NCI-H69 (cell line): ENCODE measurements at places on chromosomes 13 and 19.
A peak's percentile ranks its signal among the peaks of the same experiment; 100 is the strongest.

DNA sequence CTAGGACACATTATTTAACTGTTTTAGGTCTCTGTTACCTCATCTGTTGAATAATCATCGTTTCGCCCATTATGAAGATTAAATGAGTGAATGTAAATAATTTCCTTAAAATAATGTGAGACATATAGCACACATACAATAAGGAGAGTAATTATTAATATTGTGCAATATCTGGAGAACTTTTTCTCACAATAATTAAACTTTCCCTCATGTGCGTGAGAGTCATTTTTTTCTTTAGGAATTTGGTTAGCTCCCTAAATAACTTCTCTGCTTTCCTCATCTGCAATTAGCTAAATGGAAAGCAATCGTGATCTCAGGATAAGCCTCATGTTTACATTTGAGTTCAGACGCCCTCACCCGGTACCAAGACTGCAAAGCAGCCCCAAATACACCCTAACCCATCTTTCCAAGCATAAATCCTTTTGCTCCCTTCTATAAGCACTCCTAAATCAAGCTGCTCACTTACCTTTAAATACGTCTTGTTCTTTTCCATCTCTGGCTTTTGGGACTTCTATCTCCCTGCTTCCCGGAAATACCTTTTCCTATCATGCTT lies 78.8 kb downstream of the MZT1 start:
- DNase-seq, result peak; percentile 9

DNA sequence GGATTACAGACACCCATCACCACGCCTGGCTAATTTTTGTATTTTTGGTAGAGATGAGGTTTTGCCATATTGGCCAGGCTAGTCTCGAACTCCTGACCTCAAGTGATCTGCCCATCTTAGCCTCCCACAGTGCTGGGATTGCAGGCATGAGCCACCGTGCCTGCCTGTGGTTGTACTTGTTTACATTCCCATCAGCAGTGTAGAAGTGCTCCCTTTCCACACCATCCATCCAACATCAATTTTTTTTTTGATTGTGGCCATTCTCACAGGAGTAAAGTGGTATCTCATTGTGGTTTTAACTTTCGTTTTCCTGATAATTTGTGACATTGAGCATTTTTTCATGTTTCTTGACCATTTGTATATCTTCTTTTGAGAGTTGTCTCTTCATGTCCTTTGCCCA lies 1019.4 kb upstream of the SLC10A2 start:
- no peak for DNase-seq

DNA sequence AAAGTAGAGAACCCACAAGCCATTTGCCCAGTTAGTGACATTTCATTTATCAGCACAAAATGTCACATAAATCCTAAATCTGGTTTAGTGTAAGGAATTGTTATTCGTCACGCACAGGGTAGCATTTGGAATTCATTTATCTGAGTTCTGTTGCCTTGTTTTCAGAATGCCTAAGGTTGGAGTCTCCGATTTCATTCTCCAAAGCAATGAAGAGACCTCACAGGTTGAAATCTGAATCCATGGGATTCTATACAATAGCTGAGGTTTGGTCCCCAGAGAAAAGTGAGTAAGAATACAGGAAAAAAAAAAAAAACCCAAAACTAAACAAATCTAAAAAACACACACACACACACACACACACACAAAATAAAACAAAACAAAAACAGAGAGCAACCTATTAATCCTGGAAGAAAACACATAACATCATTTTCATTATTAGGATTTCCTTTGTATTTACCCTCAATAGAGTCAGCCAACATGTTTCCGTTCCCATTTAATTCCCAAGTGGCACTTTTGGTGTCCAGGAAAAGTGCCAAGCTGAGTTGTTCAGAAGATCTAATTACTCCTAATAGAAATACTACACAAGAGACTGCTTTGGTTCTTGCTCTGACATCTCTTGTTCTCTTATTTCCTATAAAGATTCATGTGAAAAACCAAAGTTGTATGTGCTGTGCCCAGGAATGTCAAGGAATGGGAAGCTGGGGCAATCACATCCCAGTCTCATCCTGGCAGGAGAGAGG lies 36.2 kb upstream of the LRCH1 start:
- DNase-seq, result peak; percentile 54

DNA sequence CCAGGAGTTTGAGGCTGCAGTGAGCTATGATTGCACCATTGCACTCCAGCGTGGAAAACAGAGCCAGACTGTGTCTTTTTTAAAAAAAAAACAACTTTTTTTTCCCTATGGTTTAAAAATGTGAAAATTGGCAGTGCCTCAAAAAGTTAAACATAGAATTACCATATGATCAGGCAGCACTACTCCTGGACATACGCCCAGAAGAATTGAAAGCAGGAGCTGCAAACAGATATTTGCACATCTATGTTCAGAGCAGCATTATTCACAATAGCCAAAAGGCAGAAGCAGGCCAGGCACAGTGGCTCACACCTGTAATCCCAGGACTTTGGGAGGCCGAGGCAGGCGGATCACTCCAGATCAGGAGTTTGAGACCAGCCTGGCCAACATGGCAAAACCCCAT lies 3.8 kb upstream of the RETN start:
- no peak for DNase-seq

DNA sequence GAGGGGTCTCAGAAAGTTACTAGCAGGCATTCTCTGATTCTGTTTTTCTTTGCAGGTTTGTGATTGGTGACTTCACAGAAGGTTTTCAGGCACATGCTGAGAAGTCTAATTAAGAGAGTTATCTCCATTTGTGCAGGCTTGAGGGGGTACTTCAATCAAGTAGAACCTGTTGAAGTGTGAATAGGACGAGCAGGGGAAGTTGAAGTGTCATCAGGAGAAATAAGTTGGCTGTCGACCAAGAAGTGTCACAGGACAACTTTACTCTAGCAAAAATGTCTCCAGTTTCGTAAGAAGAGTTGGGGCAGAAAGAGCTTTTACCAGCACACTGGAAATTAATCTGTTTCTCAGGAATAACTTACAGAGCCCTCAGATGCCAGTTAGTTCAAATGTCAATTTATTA lies 576.5 kb upstream of the SLITRK5 start:
- no peak for DNase-seq

GRCh38 chr19:19531951-19532805 lies 3.5 kb downstream of the YJEFN3 start:
- DNase-seq, result peak; percentile 85

GRCh38 chr13:66888698-66889097 lies 341.4 kb downstream of the PCDH9 start:
- DNase-seq, result no peak

DNA sequence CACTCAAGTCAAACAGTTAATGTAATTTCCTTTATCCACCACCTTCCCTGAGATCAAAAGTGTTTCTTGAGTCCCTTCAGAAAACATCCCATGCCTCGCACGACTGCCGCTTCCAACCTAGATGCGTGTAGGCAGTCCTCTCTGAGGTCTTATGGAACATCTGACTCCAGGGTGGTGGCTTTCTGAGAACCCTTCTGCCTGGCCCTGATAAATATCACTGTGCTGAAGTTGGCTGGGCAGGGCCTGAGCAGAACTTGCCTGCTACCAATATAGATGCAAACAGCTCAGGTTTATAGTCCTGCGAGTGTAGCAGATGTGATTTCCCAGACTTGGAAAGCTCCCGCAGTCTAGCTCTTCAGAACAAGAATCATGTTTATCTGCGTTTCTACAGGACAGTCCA lies 61.1 kb upstream of the GPR12 start:
- DNase-seq, result no peak

DNA sequence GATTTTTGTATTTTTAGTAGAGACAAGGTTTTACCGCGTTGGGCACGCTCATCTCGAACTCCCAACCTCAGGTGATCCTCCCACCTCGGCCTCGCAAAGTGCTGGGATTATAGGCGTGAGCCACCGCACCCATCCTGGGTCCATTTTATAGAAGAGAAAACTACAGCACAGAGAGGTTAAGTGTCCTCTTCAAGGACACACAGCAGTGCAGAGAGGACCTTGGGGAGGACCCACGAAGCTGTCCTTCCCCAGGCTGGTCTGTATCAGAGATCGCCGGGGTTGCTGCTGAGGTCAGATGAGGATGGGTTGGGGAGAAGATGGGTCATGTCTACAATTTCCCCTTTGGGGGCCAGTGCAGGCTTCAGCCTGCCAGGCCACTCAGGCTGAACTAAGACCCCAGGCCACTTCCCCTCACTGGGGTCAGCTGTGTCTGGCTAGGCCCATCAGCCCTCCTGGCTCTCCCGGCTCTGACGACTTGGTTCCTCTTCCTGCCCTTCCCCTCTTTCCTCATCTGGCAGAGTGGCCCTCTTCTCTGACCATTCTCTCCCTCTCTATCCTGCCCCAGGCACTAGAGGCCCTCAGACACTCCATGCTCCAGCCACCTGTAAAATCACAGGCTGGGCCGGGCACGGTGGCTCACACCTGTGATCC lies 9.6 kb downstream of the MYO1F start:
- DNase-seq, result no peak

DNA sequence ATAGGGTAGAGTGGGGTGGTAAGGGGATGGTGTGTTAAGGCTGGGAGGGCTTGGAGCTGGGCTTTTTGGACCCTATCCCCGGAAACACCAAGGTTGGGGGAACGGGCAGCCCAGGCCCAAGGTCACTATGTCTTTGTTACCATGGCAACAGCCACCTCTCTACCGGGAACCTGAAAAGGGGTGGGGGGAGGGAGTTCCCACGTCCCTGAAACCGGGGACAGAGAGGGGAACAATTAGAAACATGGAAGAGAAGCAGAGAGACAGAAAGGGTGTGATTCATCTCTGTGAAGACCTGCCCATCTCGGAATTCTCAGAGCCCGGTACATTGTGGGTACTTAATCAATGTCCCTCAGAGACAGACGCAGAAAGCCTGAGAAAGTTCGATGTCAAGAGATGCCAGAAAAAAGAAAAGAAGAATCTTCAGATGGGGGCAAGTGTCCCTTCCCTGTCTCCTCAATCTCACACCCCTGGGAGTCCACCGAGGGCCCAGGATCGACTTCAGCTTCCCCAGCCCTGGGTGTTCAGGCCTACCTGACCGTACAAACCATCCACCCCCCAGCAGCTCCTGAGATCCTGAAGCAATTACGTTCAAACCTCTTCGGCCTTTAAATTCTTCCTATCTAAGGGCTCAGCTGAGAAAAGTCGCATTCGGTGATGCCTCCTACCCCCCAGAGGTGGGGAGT lies 6.8 kb upstream of the LRFN1 start:
- DNase-seq, result no peak

DNA sequence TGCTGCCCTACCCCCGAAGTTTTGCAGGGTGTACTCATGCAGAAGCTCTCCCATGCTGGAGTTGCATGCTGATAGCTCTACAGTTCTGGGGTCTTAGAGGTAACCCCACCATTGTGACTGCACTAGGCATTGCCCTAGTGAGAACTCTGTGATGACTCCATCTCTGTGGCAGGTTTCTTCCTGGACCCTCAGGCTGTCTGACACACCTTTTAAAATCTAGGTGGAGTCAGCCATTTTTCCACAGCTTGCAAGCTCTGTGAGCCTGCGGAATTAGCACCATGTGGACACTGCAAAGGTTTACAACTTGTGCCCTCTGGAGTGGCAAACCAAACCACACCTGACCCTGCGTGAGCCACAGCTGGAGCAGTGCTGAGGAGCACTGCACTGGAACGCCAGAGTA lies 636.2 kb upstream of the SPRY2 start:
- no peak for DNase-seq

DNA sequence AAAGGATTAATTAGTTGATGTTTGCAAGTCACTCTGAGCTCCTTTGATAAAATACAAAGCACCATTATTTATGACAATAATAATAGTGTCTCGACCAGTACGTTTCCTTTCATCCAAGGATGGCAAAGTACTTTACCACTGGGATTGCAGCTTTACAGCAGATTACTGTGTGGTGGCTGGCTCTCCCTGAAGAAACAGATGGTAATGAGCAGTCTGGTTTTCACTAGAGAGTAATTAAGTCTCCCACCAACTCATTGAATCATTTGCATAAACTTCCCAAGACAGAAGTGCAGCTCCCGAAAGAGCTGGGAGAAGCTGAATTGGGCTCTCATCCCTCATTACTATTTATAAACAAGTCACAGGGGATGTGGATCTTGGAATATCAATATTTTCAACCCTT lies 48.7 kb downstream of the KLF5 start:
- peak; percentile 81 for DNase-seq

GRCh38 chr19:45954156-45954555 lies 19.5 kb downstream of the NOVA2 start:
- peak; percentile 31 for DNase-seq

DNA sequence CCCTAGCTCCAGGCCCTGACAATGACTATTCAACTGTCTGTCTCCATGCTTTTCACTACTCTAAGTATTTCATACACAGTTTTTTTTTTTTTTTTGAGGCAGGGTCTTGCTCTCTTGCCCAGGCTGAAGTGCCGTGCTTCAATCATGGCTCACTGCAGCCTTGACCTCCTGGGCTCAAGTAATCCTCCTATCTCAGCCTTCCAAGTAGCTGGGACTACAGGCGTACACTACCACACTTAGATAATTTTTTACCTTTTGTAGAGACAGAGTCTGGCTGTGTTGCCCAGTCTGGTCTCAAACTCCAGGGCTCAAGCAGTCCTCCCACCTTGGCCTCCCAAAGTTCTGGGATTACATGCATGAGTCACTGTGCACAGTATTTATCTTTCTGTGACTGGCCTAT lies 815.4 kb downstream of the DACH1 start:
- DNase-seq, result no peak

GRCh38 chr19:19434483-19435045 lies 29.1 kb downstream of the GATAD2A start:
- DNase-seq, result no peak

DNA sequence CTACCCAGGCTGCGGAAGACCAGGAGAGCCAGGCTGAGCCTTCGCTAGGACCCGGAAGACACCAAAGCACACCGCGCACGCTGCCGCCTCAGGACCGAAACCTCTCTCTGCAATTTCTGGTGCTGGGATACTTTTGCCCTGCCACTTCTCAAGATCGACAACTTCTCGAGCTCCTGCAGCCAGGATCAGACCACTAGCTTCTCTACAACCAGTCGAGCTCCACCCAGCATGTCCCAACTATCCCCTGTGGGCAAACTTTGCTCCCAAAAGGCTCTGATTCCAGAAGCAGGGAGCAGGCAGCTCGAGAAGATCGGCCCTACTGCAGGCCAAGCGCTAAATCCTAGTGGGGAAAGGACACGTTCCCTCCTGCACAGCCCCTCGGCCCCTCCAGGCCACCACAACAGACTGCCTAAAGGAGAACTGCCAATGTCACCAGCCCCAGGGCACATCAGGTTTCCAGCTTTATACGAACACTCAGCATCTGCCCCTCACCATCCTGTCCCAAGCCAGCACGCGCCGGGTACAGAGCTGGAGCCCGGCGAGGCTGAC lies 979 bp downstream of the AKAP8 start:
- DNase-seq, result peak; percentile 61

DNA sequence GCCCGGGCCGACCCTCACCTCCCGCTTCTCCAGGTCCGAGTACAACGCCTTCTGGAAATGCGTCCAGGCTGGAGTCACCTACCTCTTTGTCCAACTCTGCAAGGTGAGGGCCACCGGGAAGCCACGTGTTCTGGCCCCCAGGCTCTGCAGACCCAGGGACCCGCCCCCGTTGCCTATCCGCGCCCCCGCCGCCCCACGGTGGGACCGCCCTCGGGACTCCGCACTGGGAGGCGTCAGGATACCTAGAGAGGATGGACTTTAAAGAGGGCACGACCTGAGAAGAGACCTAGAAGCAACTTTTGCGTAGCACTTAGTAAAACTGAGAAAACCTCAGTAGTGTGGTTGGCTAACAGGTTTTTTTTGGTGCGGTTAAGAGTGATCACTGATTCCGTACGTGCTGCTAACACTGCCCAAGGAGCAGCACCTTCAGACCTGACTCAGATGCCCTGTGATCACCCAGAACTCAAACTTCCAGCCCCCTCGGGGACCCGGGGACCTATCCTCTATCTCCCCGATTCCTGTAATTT lies 492 bp downstream of the TMEM147 start:
- peak; percentile 59 for DNase-seq

- no peak for DNase-seq
Observed at GRCh38 chr13:110001670-110002275, 215.4 kb upstream of the IRS2 start.

- no peak for DNase-seq
Observed at GRCh38 chr19:3469638-3470499, 10.5 kb downstream of the SMIM24 start.
